ENCODE measurements at places on chromosomes 16 and 17.

- DNase-seq = no peak
Observed at GRCh38 chr16:88195911-88196465, 186.8 kb upstream of the ZNF469 start.

- DNase-seq = no peak
Observed at GRCh38 chr16:86939609-86940008, 361.3 kb downstream of the FOXL1 start.

DNA sequence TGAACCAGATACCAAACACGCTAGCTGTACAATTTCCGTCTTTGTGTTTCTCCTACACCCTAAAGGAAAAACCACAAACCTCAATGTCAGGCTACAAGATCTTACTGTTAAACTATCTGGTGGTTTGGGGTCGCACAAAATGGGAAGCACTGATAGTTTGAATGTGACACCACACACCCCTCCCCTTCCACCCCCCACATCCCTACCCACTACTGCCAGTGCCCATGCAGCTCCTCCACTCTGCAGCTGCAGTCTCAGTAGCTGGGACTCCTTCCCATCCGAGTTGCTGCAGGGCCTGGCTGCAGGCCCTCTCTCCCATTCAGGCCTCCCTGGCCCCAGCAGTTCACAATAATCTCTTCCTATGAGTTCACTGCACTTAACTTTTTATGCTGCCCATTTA is 18.4 kb downstream of the TRAP1 start:
- no peak for DNase-seq

- no peak for DNase-seq
Observed at GRCh38 chr17:19348806-19349205, 13.7 kb downstream of the B9D1 start.

DNA sequence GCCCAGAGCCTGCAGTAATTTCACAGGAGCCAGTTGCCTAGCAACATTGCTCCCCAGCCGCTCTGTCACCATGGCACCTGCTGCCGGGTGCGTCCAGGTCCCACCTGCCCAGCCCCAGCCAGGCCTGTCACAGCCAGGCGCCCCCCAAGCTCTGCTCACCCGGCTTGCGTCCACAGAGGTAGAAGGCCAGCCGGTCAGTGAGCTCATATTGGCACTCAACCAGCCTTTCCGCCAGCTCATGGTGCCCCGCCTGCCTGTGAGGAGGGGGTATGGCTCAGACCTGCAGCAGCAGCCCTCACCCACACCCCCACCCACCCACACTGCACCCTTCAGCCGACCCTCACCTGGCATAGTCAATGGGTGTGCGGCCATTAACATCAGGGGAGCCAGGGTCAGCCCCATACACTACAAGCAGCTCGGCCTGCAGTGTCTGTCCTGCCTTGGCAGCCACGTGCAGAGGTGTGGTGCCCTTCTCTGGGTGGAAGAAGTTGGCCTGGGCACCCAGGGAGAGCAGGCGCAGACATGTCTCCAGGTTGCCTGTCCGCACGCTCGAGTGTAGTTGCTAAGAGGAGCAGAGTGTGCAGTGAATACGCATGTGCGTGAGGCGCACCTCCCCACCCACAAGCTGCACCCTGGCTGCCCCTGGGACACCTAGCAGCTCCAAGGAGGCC is 7.7 kb downstream of the GIT1 start:
- no peak for DNase-seq

DNA sequence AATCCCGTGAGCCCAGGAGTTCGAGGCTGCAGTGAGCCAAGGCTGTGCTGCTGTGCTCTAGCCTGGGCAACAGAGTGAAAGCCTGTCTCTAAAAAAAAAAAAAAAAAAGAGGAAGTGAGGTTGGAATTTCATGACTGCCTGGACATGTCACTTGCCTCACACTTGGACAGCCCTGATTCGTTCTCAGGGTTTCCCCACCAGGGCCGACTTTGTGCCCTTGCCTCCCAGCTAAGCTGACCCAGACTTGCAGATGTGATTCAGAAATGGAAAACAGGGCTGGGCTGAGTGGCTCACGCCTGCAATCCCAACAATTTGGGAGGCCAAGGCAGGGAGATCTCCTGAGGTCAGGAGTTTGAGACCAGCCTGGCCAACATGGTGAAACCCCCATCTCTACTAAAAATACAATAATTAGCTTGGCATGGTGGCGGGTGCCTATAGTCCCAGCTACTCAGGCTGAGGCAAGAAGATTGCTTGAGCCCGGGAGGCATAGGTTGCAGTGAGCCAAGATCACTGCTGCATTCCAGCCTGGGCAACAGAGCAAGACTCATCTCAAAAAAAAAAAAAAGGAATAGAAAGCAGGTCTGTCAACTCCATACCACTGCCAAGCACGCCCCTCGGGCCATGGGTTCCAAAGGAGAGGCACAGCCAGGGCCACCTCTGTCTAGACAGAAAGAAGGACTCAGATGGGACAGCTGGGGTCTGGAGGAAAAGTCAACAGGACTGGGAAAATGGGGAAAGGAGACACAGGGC is 46.9 kb downstream of the SOCS1 start:
- DNase-seq = no peak
